ENCODE measurements at places on chromosomes 4 and X.

DNA sequence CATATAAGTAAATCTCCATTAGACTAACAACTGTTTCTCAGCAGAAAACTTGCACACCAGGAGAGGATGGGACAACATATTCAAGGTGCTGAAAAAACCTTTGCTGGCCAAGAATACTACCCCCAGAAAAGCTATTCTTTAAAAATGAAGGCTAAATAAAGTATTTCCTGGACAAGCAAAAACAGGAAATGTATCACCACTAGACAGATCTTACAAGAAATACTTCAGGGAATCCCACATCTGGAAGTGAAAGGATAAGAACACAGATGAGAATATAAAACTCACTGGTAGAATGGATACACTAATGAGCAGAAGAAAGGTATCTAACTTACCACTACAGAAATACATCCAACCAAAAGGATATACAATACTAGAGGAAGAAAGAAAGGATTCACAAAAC lies 27.0 kb upstream of the ADH1C start:
- DNase-seq, result no peak

DNA sequence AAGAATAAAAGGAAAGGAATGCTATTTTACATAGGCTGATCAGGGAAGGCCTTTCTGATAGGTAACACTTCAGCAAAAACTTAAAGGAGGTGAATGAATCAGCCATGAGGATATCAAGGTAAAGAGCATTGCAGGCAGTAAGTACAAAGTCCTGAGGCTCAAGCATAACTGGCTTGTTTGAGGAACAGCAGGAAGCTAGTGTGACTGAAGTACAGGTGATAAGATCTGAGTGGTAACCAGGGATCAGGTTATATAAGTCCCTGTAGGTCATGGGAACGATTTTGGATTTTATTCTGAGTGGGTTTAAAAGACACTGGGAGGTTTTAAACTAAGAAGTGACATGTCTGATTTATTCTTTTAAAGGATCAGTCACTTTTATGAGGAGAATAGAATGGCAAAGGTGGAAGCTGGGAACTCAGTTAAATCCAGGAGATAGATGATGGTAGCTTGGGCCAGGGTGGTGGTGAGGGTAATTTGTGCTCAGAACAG lies 47.1 kb upstream of the THOC2 start:
- no peak for DNase-seq

DNA sequence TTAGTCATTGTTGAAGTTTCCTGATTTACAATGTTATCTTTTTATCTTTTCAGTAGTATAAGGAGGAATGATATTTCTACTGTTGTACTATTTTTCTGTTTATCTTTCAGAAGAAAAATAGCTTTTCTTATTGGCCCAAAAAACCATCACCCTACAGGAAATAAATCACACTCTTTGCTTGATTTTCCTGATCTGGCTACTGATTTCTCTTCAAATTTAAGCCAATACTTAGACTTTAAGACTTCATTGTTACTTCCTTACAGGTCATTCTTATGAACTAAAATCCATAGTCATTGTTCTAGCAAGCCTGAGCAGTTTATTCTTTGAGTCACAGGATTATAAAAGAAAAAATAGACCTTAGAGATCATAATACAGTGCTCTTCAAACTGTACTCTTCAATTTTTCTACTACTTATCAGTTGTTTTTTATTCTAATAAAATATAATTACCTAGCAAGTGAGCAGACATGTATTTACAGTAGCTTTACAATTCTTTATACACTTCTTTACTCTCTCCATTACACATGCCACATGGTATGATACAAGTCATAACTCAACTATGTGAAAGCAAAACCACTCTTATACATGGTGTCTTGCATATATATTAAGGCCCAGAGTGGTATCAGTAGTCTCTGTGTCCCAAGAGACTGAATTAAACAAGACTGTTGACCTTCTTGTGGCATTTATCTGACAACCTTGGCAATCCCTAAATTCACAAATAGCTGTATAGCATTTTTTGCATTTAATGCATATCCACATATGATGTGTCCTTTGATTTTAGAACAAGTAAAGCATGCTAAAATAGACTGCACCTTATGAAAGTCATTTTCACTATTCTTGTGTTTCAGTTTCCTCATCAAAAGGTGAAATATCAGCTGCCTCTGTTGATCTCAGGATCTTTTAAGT lies 47.9 kb downstream of the TET2 start:
- DNase-seq, result no peak

DNA sequence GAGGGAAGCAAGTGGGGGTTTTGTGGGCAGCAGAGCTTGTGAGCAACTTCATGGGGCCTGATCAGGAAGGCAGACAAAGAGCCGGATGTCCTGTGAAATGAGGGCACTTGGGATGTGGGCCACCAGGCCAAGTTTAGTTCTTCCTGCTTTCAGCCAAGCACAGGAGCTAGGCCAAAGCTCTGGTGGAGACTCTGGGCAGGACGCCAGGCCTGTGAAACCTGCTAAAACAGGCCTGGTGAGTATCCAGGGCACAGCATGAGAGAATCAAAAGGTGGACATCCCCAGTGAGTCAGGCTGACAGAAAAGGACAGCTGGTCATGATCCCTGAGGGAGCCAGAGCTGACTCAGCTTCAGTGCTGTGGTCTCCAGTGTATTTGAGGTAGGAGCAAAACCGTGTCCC lies 95.7 kb downstream of the NPNT start:
- no peak for DNase-seq

GRCh38 chr4:95985051-95985450 lies 145.2 kb downstream of the PDHA2 start:
- no peak for DNase-seq

DNA sequence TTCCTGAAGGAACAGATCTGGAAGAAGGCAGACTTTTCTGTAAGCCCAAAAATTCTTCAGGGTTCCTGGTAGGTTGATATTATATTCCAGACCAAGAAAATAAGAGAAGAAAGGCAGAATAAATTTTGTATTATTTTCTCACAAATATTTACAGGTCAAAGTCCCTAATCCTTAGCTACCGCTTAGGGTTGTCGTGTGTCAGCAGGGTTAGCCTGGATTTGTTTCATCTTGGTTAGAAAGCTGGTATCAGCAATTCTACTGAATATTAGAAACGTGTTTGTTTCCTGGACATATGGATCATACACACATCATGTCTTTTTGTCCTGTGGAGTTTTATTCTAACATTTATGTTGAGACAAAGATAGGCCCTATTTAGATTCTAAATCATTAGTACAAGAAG lies 232.9 kb upstream of the CXXC4 start:
- DNase-seq, result no peak

GRCh38 chr4:166012129-166013030 lies 139.3 kb downstream of the TLL1 start:
- DNase-seq, result no peak

GRCh38 chr4:38004887-38005286 lies 44.7 kb downstream of the PTTG2 start:
- DNase-seq, result no peak

- no peak for DNase-seq
These were observed 143.0 kb upstream of the FAM241A start for GRCh38 chr4:112002248-112002661.

GRCh38 chr4:11397146-11397545 lies 31.5 kb downstream of the HS3ST1 start:
- no peak for DNase-seq

DNA sequence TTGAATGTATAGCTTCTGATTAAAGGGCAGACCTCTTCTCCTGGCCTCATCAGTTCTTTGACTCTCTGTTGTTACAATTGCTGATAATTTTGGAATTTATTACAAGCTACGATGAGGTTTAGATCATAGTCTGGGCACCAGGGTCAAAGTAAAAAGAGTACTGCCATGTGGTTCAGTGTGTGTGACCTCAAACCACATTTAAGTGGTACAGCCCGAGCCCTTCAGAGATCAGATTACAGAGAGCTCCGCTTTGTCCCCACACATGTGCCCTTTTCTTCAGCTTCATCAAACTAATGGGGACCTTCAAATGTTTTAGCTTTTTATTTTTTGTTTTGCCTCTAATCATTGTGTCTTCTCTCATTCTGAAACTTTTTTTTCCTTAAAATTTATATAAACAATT lies 37.1 kb downstream of the SPANXN2 start:
- no peak for DNase-seq

- no peak for DNase-seq
These were observed 3.7 kb upstream of the HDAC8 start for GRCh38 chrX:72576141-72576894.

DNA sequence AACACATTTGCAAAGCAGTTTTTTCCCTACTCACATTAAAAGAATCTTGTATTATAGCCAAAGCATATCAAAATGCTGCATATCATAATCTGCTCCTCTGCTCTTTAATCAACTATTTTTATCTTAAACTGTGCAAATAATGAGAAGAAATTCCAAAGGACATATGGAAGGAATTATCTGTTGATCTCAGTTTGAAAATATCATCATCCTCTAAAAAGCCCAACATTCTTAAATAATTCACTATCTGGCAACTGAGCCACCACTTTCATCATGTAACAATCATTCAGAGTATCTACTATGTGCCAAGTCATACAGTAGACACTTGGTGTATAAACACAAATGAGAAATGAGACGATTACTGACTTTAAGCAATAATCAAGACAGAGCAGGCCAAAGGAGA lies 63.0 kb downstream of the PRSS12 start:
- no peak for DNase-seq

DNA sequence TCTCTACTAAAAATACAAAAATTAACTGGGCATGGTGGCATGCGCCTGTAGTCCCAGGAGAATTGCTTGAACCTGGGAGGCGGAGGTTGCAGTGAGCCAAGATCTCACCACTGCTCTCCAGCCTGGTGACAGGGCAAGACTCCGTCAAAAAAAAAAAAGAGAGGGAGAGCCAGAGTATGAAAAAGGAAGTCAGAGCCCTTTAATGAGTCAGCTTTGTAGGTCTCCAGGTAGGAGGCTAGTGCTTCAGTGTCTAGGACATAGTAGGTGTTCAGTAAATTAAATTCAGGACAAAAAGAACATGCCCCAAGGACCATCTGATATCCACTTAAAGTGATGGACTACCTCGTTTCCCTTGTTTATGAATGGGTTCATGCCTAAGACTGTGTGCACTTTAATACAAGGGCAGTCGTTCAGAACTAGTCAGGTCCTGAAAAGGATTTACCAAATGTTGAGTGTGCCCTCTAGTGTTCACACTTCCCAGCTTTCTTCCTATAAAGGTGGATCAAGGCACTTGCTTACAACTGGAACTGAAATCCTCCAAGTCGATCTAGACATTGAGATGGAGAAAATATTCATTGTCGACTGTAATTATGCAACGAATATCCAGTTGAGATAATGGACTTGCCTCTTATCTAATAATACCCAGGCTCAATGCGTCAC lies 29.0 kb downstream of the F9 start:
- no peak for DNase-seq

DNA sequence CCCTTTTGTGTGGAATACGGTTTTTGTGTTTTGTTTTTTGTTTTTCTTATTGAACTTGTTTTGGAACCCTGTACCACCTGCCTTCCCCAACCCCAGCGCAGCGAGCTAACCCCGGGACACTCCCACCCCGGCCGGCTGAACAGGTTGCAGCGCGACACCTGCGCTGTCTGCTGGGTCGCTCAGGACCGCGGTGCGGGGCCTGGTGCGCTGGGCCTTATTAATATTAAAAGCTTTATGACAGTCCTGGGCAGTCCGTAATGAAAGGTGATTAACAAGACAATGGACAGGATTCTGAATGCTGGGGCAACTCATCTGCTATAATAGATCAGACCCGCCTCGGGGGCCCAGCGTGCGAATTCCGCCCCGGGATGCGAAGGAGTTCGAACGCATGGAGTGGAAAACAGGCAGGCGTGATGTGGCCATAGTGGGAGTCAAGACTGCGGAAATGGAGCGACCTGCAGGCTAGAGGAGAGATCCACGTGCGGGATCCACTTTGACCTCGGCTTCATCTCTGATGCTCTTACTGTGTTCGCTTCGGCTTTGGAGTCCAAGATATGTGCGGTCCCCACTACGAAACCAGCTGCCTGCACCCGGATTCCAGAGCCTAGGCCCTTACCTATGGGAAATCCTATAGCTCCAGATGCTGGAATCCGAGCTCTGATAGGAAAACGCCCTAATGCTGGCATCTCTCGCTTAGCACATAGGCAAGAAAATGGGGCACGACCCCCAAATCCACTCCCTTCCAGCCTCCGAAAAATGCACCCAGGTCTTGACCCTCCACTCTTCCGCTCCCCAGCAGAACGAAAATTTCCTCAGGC lies 69.0 kb upstream of the TMEM33 start:
- DNase-seq, result no peak

- no peak for DNase-seq
These were observed 24.8 kb downstream of the KLHL15 start for GRCh38 chrX:24002167-24002566.

DNA sequence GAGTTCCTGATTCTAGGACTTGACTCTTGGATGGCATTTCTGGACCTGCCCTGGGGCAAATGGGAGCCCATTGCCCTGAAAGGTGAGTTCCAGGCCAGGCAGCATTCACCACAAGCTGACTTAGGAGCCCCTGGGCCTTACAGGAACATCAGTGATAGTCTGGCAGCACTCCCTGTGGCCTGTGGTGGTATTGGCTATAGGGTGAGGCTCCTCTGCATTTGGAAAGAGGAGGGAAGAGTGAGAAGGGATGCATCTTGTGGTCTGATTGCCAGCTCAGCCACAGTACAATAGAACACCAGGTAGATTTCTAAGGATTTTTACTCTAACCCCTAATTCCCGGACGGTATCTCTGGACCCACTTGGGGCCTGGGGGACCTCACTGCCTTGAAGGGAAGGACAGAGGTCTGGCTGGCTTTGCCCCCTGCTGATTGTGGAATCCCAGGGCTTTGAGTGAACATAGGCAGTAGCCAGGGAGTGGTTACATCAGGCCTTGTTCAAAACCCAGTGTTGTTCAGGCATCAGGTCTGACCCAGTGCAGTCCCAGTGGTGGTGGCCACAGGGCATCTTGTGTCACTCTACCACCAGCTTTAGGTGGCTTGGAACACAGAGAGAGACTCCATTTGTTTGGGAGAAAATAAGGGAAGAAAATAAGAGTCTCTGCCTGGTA lies 32.9 kb downstream of the MAGED4 start:
- DNase-seq, result no peak

DNA sequence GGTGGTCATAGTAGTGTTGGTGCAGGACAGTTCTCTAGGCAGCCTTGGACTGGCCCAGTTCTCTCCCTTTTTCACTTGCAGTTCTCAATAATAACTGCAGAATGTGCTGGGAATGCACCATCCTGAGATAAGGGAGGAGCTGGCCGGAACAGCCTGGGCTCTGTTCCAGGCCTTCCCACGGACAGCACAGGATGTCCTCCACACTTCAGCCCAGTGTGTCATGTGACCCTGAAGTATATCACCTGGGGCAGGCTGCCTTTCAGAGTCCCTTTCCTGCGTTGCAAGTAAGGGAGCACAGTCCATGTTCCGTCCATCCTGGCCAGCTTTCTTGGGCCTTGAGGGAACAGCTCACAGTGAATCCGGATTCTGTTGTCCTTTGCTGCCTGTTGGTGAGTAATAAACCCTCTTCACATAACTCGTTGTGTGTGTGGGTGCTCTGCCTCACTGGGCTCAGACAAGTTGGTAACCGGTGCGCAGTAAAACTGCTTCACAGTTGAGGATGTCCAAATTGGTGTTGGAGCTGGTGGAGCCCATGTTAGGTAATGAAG lies 32.3 kb upstream of the BBS12 start:
- DNase-seq, result no peak

- DNase-seq, result peak; percentile 1
These were observed 28.8 kb upstream of the CFAP47 start for GRCh38 chrX:35890699-35891098.

Measured in SHP77 treated with DMSO at 0.1 percent for 48 hours (cell line).